ENCODE measurements at places on chromosomes 6 and 20.
A peak's percentile ranks its signal among the peaks of the same experiment; 100 is the strongest.

DNA sequence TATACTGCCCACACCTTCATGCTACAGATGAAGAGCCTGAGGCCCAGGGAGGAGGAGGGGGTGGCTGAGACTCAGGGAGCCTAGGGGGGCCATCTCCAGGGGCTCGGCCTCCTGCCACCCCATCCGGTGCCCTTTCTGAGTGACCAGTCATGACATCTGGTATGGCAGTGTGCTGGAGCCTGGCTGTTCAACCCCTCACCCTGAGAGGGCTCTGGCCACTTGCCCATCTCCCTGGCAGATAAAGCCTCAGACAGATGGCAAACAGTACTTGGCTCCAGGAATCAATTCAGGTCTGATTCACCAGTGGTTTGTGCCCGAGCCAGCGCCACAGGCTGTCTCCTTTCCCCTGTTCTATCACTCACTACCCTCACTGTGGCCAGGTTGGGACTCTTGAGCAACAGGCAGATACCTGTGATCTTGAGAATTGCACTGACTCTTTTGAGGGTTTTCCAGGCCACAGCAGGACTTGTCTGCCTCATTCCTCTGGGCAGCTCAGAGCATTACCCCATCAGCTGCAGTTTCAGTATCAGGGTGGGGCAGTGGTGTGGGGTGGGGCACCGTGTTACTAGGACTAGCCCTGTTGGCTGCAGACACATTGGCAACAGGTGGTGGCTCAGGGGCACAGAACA lies 22.8 kb downstream of the SRSF3 start:
- DNase-seq, result no peak

- no peak for DNase-seq
Observed at GRCh38 chr6:127119102-127120022, 891 bp downstream of the RSPO3 start.

- DNase-seq, result no peak
Observed at GRCh38 chr20:2462484-2462883, 8.1 kb downstream of the SNRPB start.

DNA sequence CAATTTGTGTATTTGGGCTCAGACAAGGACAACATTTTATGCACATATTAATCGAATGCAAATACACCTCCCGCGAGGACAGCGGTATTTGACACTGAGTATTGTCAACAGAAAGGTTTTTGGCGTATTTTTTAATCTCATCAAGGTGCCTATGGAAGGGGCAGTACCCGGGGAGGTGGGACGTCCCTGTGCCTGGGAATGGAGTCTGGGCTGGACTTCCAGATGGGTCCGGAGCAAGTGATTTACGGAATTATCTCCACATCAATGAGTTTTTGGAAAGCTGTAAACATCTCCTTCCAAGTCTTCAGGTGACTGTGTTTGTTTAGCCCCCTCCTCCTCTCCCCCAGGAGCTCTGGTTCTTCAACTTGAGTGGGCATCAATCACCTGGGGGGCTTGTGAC lies 39.8 kb downstream of the PRR18 start:
- DNase-seq, result no peak

GRCh38 chr6:150016324-150017185 lies 8.8 kb downstream of the RAET1L start:
- peak; percentile 52 for DNase-seq

- DNase-seq, result no peak
Observed at GRCh38 chr6:132683543-132683942, 24.6 kb upstream of the TAAR1 start.

DNA sequence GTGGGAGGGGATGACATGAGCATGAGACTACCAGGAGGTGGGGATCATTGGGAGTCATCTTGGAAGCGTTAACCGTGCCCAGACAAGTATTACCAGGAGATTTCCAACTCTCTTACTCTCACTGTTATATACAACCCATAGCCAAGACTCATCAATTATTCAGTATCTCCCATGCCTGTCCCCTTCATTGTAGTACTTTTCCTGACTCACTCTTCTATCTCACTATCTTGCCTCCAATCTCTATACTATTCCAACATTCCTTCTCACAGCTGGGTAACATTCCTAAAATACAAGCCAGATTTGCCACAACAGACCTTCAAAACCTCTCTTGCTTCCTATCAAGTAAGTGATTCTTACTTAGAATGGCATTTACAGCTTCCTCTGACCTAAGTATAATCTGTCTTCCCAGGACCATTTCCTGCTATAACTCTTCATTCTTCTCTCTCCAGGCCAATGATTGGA lies 226.3 kb upstream of the SMLR1 start:
- peak; percentile 91 for DNase-seq

GRCh38 chr6:30657454-30657853 lies 10.5 kb downstream of the C6orf136 start:
- no peak for DNase-seq

DNA sequence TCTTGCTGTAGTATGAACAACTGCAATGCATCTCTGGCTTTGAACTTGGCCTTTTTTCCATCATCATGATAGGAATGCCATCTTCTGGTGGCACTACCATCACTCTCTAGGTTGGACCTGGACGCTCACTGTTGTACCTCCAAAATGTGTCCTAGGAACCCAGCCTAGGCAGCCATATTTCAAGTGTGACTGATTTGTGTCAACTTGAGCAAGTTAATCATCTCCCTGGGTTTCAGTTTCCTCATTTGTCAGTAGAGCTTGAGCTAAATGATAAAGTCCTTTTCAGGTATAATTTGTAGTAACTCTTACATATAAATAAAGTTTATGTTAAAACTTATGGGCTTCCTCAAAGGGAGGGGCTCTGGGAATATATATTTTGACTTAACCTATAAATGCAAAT lies 241.7 kb upstream of the CEP162 start:
- DNase-seq, result no peak

DNA sequence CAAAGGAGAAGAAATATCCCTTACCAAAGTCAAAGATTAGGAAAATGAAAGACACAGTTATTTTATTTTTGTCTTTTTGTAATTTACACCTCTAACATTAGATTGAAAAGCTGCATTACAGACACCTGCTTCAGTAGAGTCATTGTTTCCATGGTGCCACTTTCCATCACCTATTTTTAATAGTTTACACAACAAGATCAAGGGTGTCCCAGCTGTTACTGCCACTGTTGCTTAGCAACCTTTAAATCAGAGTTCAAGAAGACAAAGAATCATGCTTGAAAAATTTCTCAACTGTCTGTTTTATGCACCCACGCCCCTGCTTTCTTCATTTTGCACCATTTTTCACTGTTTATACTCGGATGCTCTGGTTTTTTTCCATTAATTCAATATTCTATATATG lies 668.2 kb upstream of the GJE1 start:
- no peak for DNase-seq

DNA sequence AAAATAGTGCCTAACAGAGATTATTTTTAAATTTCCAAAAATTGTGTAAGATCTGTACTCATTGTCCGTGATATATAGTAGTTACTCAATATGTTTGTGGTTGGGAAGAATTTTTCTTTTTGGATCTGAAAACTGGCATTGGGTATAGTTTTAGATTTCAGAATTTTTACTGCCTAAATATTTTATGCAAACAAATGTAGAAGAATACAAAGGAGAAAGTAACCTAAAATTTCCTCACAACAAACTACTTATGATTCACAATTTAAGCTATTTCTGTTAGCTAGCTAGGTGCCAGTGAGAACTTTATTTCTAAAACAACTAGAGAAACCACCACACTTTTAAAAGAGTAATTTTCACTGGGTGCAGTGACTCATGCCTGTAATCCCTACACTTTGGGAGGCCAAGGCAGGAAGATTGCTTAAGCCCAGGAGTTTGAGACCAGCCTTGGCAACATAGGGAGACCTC lies 38.8 kb downstream of the SESN1 start:
- DNase-seq, result no peak

- DNase-seq, result no peak
Observed at GRCh38 chr6:99132026-99132635, 184.4 kb upstream of the FBXL4 start.

GRCh38 chr6:122651604-122652003 lies 41.4 kb downstream of the PKIB start:
- no peak for DNase-seq

GRCh38 chr6:97437087-97437486 lies 154.1 kb upstream of the MMS22L start:
- no peak for DNase-seq

DNA sequence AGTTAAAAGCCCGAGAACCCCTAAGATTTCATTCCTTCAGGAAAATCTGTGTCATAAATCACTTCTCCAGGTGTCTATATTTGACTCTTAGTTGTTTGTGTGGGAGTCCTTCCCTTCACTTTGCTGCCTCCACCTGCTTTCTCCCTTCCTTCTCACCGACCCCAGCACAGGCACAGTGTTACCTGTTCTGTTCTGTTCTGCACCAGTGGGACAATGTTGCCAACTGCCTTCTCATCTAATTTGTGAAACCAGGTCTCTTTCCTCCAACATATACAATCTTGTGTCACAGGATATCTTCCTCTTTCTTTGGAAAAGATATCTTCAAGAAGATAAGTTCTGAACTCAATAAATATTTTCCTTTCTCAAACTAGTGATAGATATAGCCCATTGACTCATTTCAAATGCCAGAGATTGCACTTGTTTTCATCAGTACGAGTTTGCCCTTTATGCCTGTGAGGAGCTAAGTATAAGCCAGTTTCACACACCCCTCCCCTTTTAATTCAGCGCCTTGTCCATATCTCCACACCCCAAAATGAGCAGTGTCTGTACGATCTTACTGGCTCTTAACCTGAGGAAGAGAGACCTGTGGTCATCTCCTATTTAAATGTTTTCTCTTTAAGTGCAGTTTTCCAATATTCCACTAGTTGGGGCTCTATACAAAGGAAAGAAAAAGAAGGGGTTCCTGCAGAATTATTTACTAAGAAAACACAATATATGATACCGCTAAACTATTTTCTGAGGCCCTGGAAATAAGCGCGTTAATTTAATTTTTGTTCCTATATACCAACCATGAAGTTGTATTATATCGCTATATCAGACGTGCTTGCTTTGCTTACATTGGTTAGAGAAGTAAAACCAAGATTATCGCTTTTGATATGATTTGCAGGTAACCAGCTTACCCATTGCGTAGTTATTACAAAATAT lies 81.6 kb upstream of the PREP start:
- peak; percentile 26 for DNase-seq

DNA sequence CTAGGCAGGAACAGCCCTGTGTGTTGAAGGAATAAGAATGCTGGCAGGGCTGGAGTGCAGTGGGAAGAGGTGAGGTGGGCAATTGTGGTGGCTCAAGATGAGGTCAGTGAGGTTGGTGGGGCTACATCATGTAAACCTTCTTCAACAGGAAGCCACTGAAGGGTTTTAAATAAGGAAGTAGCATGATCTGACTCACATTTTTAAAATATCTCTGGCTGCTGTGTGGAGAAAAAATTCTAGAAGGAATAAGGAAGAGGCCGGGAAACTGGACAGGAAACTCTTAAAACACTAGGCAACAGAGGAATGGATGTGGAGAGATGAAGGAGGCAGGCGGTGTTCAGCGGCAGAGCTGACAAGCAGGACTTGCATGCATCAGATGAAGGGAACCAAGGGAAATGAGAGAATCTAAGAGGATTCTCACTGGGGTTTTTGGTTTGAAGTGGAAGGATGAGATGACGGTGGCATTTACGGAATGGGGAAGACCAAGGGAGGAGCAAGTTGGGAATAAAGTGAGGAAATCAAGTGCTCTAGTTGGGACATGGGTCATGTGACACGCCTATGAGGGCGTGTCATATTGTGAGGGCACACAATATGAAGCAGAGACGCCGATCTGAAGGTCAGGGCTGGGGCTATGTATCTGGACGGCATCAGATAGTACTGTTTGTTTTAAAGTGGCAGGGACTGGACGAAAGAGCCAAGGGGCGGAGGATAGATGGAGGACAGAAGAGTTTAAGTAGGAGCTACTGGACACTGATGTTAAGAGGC lies 18.2 kb downstream of the TMEM242 start:
- no peak for DNase-seq

GRCh38 chr6:25266456-25267100 lies 12.6 kb upstream of the CARMIL1 start:
- DNase-seq, result no peak

- no peak for DNase-seq
Observed at GRCh38 chr6:90478278-90478677, 108.6 kb downstream of the MAP3K7 start.

- no peak for DNase-seq
Observed at GRCh38 chr6:142816031-142816430, 128.9 kb downstream of the HIVEP2 start.

DNA sequence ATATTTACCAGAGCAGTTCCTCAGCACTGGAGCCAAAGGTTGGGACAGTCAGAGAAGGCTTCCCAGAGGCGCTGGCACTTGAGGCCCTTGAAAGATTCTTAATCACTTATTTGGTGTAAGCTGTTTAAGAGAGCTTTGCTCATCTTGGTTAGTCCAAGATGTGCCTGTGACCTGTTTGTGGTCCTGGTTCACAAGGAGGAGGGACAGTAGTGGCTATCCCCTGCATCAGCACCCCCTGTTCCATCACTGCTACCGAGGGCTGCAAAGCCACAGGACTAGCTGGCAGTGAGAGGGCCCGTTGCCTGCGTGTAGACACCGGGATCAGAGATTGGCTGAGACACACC lies 35.7 kb downstream of the VEGFA start:
- DNase-seq, result no peak

- DNase-seq, result no peak
Observed at GRCh38 chr6:29750709-29751108, 27.5 kb downstream of the HLA-F start.

DNA sequence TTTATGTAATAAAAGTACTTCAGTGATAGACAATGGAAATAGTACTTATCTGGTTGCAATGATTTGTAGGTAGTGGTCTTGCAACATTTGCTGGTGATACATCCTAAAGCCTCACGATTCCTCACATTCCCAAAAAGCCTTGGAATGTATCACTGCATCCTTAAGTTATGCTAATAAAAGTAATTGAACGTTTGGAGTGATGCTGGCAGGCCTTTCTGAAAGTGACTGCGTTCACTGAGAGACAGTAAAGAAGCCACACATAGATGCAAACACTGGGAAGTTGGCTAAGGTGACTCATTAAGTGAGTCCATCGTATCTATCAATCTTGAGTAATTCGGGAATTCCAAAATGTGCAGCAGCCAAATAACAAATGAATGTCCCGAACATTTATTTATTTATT lies 444.1 kb upstream of the SOX4 start:
- DNase-seq, result peak; percentile 65

DNA sequence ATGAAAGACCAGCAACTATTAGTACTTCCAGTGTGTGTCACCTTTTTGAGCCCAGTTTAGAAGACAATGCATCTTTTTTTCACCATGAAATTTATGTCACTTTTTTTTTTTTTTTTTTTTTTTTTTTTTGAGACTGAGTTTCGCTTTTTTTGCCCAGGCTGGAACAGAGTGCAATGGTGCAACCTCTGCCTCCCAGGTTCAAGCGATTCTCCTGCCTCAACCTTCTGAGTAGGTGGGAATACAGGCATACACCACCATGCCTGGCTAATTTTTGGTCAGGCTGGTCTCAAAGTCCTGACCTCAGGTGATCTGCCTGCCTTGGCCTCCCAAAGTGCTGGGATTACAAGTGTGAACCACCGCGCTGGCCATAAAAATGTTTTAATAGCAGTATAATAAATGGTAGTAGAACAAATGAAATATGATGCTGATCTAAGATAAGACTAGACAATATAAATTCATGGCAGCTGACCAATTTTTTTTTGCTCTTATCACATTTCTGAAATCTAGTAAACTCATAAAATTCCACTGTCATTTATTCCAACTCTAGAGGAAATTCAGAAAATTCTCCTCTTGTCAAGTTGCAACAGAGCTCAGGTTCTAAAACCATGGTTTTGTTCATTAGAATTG lies 21.3 kb downstream of the NHSL1 start:
- no peak for DNase-seq

Measured in HS-27A (cell line).